Non-pigmented ciliary epithelial cell (primary cell): ENCODE measurements at places on chromosomes 3 and 15.

- no peak for DNase-seq
These were observed 3.9 kb upstream of the VPS8 start for GRCh38 chr3:184808021-184808420.

GRCh38 chr3:25594007-25594502 lies 70.7 kb downstream of the TOP2B start:
- no peak for DNase-seq

- no peak for DNase-seq
These were observed 281.2 kb downstream of the ERC2 start for GRCh38 chr3:56187051-56187450.

DNA sequence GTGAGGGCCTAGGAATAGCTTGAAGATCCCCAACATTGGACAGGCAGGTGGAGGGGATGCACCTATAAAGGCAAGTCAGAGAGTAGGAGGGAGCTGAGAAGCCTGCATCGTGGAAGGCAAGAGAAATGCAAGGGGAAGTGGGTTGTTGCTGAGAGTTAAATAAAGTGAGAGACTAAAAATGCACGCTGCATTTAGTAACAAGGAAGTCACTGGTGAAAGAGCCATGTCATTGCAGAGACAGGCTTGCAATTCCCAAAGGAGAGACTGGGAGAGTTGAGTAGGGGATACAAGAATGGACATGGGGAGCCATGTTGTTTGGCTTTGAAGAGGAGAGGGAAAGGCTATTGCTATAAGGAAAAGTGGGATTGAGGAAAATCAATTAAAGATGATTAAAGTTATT lies 77.0 kb upstream of the HEG1 start:
- no peak for DNase-seq

GRCh38 chr3:13345284-13345683 lies 74.8 kb downstream of the NUP210 start:
- DNase-seq, result no peak

GRCh38 chr3:99548674-99549073 lies 89.7 kb upstream of the COL8A1 start:
- DNase-seq, result no peak

- no peak for DNase-seq
These were observed 133.8 kb downstream of the GREM1 start for GRCh38 chr15:32851572-32851971.
